Bone marrow (tissue), 2 donors: ENCODE measurements at places on chromosomes 4 and X.

DNA sequence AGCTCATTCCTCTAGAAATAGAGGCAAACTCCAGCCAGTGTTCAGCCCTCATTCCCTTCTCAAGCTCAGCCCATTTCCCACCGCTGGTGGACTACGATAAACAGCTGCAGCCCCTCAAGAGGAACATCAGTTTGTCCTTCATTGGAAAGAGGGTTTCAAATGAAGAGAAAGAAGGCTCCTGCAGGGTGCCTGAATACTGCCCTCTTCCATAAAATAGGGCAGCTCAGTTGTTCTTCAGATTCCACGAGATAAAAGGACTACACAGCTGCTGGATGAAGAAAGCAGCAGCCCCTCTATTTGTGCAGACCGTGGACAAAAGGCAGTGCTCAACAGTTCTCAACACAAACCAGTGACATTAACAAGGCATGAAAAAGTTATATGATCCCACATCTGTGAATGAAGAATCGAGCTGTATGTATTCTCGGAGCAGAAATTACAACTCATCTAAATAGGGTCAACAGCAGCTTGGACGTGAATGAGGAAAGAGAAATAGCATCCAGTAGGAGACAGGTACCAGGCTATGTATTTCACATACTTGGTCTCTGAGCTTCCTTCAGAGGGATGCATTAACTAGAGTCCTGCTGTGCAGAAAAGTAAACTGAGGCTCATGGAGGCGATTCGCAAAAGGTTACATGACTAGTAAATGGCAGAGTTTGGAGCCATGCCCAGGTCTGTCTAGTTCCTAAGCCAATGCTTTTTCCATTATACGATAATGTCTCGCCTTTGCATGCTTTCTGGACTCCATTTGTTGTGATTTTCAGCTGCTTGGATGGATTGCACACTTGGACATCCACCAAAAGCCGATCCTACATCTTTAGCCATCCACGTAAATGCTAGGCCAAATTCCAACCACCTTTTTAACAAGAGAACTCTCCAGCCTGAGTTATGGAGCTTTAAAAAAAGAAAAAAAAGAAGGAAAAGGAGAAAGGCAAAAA is 301.2 kb upstream of the PPARGC1A start:
- no peak for DNase-seq

- DNase-seq, result no peak
These were observed 141.4 kb downstream of the PTTG2 start for GRCh38 chr4:38101563-38101962.

- DNase-seq, result no peak
These were observed 46.0 kb upstream of the SFRP2 start for GRCh38 chr4:153834901-153835300.

DNA sequence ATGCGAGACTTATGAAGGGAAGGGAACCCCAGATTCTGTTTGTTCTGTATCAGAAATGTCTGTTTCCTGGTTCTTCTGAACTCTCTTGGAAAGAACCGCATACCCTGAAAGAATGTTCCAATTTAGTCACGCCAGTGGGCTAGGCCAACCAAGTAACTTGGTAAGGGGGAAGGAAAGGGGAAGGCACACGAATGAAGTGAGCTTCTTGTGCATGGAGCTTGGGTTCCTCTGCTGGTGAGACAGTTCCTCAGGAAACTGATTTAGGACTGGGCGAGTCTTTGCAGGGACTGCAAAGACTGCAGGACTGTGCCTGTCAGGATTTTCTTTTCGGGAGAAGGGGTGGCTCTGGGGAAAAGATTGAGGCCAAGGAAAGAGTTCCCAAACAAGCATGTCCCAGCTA is 35.6 kb downstream of the FRMPD3 start:
- DNase-seq, result no peak

DNA sequence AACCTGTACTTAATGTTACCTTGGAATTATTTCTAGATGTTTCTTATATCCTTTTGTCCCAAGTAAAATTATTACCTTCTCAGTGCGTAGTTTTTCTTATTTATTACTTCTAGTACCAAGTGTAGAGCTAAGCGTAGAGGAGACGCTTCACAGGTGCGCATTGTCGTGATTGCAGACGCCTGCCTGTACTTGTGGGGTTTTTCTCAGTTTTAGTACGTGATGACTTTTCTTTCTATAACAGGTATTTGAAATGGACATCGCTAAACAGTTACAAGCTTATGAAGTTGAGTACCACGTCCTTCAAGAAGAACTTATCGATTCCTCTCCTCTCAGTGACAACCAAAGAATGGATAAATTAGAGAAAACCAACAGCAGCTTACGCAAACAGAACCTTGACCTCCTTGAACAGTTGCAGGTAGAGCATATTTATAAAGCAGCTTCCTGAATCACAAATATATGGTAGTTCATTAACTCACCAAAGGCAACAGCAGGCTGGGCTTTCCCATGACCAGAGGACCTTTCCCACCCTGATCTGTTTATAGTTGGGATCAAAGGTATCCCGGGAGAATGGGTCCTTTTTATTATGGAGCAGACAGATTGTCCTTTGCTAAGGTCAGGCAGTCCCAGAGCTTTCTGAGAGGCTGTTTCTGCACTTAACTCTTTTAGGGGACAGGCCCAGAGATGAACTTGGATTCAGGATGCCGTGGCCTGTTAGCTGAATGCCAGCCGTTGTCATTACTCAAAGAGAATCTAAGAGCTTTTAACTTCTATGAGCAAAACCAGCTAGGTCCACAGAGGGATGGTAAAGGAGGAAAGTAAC is 172.9 kb downstream of the PTTG2 start:
- no peak for DNase-seq

DNA sequence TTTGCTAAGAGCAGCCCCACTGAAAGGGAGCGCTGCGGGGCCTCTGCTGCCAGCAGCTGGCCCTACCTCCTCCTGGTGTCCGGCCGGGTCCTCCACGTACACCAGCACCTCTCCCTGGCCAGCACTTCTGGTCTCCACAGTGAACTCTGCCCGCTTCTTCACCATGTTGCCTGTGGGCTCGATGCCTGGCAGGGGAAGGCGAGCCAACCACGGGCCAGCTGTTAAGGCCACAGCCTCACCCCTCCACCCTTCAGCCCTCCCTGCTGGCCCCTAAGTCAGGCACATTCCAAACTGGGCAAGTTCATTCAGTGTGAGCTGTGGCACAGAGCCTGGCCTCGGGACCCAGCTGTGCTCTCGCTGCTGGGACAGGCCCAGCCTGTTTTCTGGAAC is 7.8 kb downstream of the FLNA start:
- no peak for DNase-seq

DNA sequence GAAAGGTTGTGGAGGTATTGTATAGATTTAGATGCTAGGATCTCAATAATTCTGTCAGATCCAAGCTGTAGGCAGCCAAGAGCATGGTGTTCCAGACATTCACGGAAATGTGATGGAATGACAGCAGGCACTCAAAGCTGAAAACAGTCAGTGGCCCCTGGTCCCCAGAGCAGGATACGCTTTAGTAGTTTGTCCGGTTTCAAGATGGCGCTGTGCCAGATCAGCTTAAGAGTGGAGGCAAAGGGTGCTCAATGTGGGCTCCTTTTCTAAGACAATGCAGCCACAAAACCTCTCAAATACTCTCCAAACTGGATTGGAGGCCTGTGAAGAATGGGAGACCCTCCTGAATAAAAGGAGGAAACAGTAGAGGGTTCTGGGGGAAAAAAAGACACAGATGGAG is 291.2 kb upstream of the HS3ST1 start:
- no peak for DNase-seq

DNA sequence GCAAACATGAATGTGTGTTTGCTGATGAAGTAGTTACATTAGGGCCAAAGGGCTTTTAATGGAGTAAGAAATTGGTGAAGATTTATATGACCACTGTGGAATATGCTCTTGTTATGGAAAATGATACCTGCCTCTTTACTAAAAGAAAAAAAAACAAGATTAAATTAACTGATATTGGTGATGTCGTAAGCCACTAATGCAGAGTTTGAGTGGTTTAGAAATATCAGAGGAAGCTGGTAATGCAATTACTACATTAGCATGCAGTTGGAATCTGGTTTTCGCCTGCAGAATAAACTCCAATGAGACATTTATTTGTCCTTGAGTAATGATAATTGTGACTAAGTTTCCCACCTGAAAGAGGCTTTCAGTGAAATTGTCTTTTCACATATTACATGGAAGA is 597.9 kb downstream of the GALNTL6 start:
- no peak for DNase-seq

GRCh38 chr4:5204781-5205180 is 153.5 kb downstream of the STK32B start:
- DNase-seq, result no peak

GRCh38 chr4:47471591-47471990 is 8.1 kb upstream of the COMMD8 start:
- DNase-seq, result no peak

DNA sequence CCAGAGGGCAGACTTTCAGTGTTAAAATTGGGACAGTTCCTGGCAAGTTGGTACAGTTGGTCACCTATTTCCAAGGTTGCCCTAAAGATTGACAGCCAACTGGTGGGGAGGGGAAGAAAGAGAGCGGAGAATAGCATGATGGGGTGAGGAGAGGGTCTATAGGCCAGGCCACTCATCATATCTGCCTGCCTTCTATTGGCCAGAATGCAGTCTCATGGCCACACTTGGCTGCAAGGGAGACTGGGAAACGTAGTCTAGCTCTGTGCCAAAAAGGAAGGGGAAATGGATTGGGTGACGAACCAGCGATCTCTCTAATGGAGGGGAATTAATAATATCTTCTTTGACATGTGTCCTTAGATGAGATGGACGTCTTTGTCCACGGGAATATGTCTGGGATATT is 197.4 kb upstream of the ATP6AP2 start:
- DNase-seq, result no peak

DNA sequence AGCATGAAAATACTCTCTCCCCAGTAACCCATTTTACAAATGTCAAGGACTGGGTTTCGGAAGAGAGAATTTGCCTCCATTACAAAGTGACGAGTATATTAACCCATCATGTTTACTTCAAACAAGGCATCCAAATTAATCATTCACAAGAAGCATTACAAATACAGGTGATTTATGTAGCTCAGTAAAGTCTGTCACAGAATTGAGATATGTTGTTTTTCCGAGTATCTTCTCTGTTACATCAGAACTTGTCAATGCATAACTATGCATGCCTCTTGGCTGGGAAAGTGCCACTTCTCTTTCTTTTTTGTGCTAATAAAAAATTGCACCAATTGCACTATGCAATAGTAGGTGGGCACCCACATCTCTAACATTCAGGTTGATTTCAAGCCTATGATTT is 158.2 kb downstream of the AREG start:
- no peak for DNase-seq

- no peak for DNase-seq
These were observed 190.1 kb upstream of the ITM2A start for GRCh38 chrX:79557212-79557611.

GRCh38 chr4:136392576-136392975 is 1139.7 kb downstream of the PCDH18 start:
- no peak for DNase-seq

GRCh38 chr4:183455431-183456195 is 11.2 kb downstream of the CDKN2AIP start:
- DNase-seq, result no peak

DNA sequence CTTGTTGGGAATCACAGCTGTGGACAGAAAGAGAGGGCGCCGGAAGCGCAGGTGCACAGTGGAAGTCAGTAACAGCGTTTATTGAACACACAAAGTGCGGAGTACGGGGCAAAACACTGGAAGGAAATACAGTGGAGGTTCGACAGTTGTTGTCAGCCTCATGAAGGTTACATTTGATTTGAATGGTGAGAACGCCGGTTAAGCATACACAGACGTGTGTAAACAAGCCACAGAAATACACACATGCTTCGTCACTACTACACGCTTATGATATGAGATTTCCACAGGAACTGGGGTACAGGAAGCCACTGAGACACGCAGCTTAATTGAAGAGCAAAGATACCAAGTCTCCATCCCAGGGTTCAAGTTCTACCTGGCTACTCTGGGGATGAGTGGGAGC is 12.0 kb downstream of the CCKAR start:
- no peak for DNase-seq

DNA sequence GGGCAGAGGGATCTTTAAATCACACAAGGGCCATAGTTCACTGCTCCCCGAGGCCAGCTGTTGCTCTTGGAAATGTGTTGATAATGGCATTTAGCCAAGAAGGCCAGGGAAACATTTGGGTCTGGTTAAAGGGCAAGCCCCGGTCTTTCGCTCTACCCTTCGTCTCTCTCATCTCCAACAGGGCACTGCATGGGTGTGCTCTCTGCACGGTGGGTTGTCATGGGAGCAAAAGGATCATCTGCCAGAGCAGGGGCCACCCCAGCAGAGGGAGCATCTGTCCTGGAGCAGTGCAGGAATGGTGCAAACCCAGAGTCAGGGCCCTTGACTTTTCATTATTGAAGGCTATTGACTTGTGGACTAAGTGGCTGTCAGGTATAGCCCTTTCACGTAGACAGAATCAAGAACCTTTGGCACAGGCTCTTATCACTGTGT is 22.7 kb upstream of the PGRMC2 start:
- DNase-seq, result no peak

GRCh38 chrX:46737041-46737440 is 21.9 kb downstream of the SLC9A7 start:
- DNase-seq, result no peak

- peak; percentile 80 for DNase-seq
These were observed 55.0 kb upstream of the BMP2K start for GRCh38 chr4:78720994-78721677.

GRCh38 chr4:92172203-92172602 is 131.6 kb upstream of the GRID2 start:
- DNase-seq, result no peak

DNA sequence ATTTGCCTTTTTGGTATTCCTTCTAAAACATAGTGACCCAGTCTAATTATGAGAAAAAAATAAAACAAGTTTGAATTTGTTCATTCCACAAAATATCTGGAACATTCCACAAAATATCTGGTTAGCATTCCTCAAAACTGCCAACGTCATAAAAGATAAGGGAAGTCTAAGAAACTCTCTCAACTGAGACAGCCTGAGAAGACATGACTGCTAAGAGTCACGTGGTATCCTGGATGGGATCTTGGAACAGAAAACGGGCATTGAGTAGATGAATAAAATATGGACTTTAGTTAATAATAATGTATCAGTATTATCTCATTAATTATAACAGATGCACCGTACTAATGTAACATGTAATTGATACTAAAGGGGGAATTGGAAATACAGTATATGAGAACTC is 280.9 kb downstream of the ARAP2 start:
- no peak for DNase-seq

- no peak for DNase-seq
These were observed 134.3 kb upstream of the AP1S2 start for GRCh38 chrX:15988661-15989603.

DNA sequence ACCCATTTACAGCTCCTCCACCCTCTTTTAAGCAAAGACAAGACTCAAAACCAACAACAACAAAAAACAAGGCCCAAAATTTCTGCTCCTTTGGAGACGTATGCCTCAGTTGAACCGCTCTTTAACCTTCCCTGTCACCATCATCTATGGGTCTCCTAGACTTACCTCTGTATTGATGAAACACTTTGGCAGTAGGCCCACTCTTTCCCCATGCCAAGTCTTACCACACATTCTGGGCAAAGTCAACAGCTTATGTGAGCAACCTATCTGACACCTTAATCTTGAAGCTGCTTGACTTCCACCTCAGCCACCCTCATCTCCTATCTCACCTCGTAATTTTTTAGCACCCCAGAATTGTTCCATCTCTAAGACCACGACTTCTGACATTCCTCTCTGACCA is 99.7 kb upstream of the CXorf66 start:
- no peak for DNase-seq

GRCh38 chrX:66039944-66040343 is at the start of gene VSIG4:
Gene VSIG4 (minus strand): TSS chrX:66040080. CDS start chrX:66039998, 82 bp downstream.
- no peak for DNase-seq
